Sigmoid colon (tissue), 7 donors: ENCODE measurements at places on chromosomes 4 and X. TPM values are rescaled to one million over a fixed set of nuclear protein-coding genes. Genes with fewer than 3 reads are reported as not detected.

The FAM9C gene
- not detected for polyA plus RNA-seq

The NHS gene
- 0.60 TPM for polyA plus RNA-seq

The JAKMIP1 gene
- polyA plus RNA-seq: not detected

The PWWP3B gene
- 0.23 TPM for polyA plus RNA-seq

The G3BP2 gene
- polyA plus RNA-seq: 83.7 TPM

The CYTL1 gene
- not detected for polyA plus RNA-seq

The SMIM10 gene
- 3.0 TPM for polyA plus RNA-seq

DNA sequence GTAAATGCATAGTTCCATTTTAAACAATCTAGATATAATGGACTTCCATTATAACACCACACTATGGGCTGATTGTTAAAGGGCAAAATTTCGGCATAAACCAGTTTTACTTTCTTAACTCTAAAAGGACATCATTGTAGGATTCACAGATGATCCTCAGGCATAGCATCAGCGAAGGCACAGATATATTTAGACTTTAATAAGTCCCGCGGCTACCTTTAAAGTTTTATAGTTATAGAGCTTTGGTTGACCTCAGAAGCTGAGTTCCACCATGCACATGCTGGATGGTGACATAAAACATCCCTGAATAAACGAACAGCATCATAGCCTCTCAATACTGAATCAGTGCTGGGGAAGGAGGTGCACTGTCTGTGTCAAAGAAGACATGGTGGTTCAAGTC lies 125.0 kb upstream of the PDLIM3 start:
- no peak overlapping the region for H3K4me3 ChIP-seq
- peak overlapping the region; percentile 83 for H3K27ac ChIP-seq
- H3K4me1 ChIP-seq: peaks cover 31% of the 10 kb centered on the region
- H3K27me3 ChIP-seq: no peaks in the 10 kb centered on the region
- no peak for DNase-seq

DNA sequence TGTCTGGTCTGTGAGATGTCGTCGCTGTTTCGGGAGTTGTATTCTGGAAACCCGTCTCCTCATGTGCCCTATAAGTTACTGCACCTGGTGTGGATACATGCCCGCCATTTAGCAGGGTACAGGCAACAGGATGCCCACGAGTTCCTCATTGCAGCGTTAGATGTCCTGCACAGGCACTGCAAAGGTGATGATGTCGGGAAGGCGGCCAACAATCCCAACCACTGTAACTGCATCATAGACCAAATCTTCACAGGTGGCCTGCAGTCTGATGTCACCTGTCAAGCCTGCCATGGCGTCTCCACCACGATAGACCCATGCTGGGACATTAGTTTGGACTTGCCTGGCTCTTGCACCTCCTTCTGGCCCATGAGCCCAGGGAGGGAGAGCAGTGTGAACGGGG lies 1.4 kb downstream of the USP27X start:
- H3K27me3 ChIP-seq: no peaks in the 10 kb centered on the region
- H3K4me1 ChIP-seq: peaks cover 18% of the 10 kb centered on the region
- no peak overlapping the region for H3K27ac ChIP-seq
- H3K4me3 ChIP-seq: no peak overlapping the region

DNA sequence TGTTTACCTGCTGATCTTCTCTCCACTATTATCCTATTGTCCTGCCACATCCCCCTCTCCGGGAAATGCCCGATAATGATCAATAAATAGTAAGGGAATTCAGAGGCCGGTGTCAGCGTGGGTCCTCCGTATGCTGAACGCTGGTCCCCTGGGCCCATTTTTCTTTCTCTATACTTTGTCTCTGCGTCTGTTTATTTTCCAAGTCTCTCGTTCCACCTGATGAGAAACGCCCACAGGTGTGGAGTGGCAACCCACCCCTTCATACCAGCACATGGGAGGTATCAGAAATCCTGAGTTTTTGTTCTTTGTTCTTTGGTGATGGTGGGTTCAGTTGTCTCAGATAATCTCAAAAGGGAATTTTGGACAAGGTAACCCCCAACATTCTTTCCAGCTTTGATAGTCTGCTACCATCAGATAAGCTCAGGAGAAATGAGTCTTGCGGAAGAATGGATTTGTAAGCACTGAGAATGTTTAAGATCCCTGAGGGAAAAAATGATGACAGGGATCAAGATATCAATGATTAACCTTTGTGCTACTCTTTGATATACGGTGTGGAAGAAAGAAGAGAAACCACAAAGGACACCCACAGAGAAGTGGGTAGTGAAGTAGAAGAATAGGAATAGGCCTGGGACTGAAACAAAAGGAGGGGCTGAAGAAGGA lies 117.9 kb downstream of the CEP44 start:
- H3K27ac ChIP-seq: no peak overlapping the region
- no peaks in the 10 kb centered on the region for H3K36me3 ChIP-seq
- H3K27me3 ChIP-seq: no peaks in the 10 kb centered on the region
- no peak overlapping the region for H3K4me3 ChIP-seq
- DNase-seq: no peak

DNA sequence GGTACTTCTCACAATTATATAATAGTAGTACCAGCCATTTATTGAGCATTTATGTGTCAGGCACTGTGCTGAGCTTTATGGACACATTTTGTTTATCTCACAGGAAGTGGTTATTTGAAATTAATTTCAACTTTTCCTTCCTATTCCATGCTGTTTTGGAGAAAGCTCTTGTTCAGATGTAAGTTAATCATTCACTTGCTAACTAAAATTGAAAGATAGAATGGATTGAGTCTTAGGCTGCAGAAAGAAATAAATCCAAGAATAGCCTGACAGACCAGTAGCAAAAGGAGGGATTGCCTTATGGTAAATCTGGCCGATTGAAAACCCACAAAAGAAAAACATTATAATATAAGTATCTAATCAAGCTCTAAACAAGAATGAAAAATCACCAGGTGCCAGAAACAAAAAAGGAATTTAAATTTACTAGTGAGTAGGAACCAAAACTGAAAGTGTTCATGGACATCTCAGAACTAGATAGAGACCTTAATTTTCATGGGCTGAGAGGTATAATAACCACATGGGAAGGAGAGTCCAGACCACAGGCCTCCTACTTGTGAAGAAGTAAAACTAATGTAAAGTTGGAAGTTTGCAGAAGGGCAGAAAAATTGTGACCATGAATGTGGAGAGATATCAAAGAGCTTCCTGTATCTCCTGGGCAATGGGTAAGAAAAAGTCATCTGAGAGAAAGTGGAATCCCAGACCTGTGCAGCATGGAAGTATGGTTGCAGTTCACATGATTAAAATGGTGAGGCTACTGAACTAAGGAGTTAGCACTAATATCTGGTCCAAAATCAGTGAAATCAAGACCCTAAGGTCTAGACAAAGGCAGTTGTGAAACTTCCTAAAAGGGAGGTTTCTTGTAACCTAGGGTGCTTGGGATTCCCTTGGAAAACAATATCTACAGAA lies 38.0 kb downstream of the RADX start:
- H3K4me1 ChIP-seq: no peaks in the 10 kb centered on the region
- no peak overlapping the region for H3K27ac ChIP-seq
- H3K27me3 ChIP-seq: no peaks in the 10 kb centered on the region
- H3K36me3 ChIP-seq: no peaks in the 10 kb centered on the region
- no peak for DNase-seq

DNA sequence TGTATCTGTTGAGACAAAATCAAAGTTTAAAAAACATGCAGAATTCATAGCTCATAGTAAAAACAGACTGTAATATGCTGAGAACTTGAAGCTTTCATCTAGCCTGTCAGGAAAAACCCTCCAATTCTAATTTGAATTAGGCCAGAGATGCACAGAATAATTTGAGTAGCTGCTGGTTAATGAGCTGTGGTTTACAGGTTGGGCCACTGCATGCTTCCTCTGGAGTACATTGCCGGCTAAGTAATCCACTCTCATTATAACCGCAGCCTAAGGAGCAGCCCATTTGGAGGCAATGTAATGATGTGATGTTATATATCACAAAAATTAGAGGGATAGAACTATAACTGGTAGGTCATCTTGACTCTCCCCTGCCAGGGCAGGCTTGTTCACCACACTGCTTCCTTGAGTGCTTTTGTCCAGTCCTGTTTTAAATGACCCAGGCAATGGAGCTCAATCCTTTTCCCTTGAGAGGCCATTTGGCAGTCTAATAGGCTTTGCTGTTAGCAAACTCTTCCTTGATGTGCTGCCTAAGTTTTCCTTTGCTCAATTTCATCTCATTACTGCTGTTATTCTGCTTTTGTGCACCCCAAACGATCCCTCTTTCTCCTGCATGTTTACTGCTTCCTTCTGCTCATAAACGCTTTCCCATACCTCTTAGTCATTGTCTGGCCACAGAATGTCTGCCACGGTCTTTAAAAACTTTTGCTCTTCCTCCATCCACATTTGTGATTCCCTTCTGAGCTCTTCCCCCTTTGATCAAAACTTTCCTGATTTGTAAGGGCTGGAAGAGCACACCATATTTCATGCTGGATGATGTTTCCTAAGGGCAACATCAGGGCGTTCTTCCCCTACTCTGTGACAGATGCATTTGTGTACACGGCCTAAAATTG lies 230.9 kb downstream of the C4orf33 start:
- no peak overlapping the region for H3K4me3 ChIP-seq
- H3K27ac ChIP-seq: no peak overlapping the region
- H3K4me1 ChIP-seq: no peaks in the 10 kb centered on the region
- no peaks in the 10 kb centered on the region for H3K36me3 ChIP-seq

- H3K4me3 ChIP-seq: no peak overlapping the region
- no peaks in the 10 kb centered on the region for H3K36me3 ChIP-seq
- peaks cover 33% of the 10 kb centered on the region for H3K27me3 ChIP-seq
Observed at GRCh38 chrX:153650959-153651358, 4.0 kb downstream of the DUSP9 start.

DNA sequence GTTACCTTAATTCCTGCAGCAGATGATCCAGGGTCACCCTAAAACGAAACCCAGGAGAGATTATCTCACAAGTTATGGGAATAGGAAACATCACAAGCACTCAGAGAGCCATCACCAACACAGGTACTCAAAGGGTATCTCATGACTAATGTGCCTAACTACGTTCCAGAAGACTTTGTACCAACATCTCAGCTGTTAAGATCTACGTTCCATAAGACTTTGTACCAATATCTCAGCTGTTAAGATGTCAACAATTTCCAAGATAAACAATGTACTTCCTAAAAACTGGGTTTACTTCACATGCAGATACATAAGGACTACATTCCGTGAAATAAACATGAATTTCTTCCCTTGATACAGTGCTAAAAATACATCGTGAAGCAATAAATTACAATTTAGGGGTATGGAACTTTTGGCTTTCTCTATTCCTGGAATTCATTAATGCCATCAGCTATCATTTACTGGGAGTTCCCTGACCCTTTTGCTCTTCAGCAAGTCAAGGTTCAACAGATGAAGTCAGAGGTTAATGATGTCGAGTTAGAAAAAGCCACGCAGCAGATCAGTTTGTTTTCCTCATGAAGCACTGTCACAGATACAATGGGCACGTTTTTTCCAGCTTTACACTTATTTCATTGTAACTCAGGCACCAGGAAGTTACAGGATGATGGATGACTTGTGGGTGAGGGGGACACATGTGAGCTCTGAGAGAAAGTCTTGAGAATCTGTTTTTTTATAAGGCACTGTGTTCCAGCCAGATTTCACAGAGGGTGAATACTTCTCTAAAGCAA lies 127.0 kb upstream of the ETNPPL start:
- no peak for DNase-seq
- H3K36me3 ChIP-seq: no peaks in the 10 kb centered on the region

DNA sequence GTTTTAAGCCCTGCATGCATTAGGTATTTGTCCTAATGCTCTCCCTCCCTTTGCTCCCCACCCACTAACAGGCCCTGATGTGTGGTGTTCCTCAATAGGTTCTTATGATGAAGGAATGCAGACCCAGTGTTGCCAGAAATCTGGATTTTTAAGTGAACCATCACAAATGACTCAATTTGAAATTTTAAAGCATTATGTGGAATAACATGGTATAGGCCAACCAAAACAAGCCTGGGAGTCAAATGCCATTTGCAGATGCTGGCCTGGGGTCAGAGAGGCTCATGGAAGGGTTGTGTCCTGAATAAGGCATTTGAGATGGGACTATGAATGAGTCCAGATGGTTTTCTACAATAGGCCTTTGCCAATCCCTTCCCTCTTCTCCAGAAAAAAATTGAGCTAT lies 179.6 kb downstream of the SHROOM3 start:
- H3K36me3 ChIP-seq: no peaks in the 10 kb centered on the region
- no peaks in the 10 kb centered on the region for H3K27me3 ChIP-seq
- peaks cover 7% of the 10 kb centered on the region for H3K4me1 ChIP-seq
- no peak overlapping the region for H3K4me3 ChIP-seq

- H3K27me3 ChIP-seq: no peaks in the 10 kb centered on the region
- peak; percentile 81 for DNase-seq
- peak overlapping the region; percentile 76 for H3K27ac ChIP-seq
- H3K4me1 ChIP-seq: peaks cover 32% of the 10 kb centered on the region
Observed at GRCh38 chr4:159227984-159228383, 125.1 kb downstream of the RAPGEF2 start.

DNA sequence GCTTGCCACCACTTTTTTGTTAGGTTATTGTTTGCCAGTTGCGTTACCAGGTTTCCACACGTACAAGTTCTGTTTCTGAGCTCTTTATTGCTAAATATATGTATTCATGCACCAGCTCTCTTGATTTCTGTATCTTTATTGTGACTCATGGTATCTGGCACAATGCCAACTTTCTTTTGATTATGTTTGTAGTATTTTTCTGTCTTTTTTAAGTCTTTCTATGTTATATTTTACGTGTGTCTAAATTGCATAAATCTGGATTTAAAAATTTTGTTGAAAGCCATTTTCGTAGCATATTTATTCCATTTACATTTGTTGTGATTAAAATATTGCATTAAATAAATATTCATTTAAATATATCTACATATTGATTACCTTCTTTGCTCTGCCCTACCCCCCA lies 73.8 kb downstream of the KDM6A start:
- H3K27ac ChIP-seq: no peak overlapping the region
- DNase-seq: no peak

DNA sequence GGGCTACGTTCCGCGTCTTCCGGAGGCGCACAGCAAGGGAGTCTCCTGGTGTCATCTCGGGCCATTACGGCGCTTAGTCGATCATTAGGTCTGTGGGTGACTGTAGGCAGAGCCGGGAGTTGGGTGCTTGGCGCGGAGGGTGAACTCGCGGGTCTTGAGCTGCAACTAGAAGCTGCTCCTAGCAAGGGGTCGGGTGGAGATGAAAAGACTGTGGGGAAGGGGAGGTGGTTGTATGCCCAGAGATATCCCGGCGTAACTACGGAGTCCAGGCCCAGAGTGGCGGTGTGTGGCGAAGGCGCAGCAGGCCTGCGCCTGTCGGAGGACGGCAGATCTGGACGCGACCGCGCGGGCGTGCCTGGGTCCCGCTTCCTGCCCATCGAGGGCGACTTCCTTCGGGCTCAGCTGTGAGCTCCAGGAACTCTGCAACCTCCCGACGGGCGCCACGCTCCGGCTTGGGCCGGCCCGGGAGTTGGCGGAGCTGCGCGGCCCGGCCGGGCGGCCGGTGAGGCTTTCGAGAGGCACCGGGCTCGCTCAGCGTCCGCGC lies 2.7 kb upstream of the NKX3-2 start:
- H3K36me3 ChIP-seq: no peaks in the 10 kb centered on the region
- H3K4me3 ChIP-seq: peak overlapping the region; percentile 56
- peaks cover 62% of the 10 kb centered on the region for H3K27me3 ChIP-seq
- DNase-seq: peak; percentile 82
- peak overlapping the region; percentile 93 for H3K27ac ChIP-seq
- peaks cover 66% of the 10 kb centered on the region for H3K4me1 ChIP-seq
